NCI-H1092 treated with DMSO at 0.1 percent for 48 hours (cell line): ENCODE measurements at places on chromosomes 7 and 10.

- DNase-seq, result no peak
These were observed 321.3 kb downstream of the PTEN start for GRCh38 chr10:88184543-88185297.

DNA sequence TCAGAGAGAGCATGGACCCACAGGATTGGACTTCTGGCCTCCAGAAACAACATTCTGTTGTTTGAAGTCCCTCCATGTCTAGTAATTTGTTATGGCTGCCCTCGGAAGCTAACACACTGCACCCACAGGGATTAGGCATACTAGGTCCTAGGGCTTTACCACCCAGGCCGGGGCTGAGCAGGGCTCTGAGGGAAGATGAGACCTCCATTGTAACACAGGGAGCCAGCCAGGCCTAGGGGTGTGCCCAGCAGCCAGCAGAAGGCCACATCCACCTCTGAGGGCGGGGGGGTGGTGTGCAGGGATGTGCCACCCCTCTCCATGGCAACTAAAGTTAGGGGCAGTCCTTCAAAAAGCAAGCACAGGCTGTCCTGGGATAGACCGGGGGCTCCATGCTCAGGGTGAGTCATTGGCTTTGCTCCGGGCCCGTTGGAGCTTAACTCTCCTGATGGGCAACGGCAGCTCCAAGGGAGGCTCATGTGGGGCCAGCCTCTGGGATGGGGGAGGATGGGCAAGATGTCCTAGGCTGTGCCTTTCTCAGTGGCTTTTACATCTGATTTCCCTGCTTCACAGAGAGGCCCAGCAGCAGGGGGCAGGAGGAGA lies 96.6 kb upstream of the GPR26 start:
- DNase-seq, result no peak

DNA sequence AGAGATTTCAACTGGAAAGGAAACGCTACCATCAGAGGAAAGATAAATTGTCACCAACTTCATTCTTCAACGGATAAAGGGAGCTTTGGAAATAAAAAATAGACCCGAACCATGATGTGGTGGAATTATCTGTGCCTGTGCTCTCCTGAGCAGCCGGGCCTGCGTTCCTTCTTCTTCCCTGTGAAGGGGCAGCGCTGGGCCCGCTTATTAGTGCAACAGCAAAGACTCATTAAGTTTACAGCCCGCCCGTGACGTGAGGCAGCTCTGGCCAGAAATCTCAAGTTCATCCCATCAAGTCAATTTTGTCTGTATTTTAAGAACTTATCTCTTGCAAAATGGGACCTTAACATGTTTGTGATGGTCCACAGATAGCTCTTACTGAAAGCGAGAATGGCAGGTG lies 193.7 kb downstream of the ADARB2 start:
- no peak for DNase-seq

DNA sequence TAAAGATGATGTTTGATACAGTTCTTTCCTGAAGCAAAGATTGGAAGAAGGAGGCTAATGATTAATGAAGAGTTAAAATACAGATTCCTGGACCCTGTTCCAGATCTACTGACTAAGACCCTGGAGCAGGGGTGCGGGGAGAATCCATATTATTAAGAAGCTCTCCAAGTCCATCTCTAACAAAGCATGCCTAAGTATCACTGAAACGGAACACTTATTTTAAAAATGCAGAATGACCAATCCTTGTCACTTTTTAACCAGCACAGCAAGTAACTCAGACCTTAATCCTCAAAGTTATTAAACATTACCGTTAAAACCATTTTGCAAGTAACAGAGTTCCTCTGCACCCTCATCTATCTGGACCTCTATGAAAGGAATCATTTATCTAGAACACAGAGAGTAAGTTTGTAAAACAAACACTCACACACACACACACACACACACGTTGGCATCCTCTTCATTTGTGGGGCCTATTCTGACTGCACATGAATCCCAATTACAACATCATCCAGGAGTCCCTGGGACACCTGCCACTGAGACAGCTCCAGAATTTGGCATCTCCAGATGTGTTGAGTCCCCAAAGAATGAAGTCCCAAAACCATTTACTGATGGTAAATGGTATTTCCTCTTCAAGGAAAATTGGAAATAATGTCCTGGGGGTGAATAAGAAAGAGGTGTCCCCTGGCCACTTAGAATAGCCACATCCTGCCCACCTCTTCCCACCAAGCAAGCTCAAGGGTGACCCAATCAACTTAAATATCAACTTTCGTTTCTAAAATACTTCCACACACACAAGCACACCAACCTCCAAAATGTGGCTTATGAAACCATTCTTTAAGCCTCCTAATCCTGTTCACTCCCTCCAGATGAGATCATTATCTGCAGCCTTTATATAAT lies 117.5 kb downstream of the PARD3 start:
- DNase-seq, result no peak

- DNase-seq, result no peak
These were observed 358.6 kb downstream of the PTPRN2 start for GRCh38 chr7:158228986-158229385.

DNA sequence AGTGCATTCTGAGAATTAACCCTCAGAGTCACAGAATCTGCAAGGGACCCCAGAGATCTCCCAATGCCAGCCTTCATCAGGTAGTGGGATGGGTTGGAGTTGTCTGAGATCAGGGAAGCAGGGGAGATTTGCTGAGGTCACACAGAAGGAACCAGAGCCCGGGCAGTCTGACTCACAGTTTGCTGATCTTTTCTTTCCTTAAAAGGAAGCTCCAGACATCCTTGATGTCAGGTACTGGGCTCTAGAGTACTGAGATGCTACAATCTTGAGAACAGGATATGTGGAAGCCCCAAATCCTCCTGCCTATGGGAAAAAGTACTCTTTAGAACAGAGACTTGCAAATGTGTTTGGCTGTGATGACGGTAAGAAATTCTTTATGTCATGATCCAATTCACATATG lies 706 bp downstream of the TBATA start:
- DNase-seq, result no peak

DNA sequence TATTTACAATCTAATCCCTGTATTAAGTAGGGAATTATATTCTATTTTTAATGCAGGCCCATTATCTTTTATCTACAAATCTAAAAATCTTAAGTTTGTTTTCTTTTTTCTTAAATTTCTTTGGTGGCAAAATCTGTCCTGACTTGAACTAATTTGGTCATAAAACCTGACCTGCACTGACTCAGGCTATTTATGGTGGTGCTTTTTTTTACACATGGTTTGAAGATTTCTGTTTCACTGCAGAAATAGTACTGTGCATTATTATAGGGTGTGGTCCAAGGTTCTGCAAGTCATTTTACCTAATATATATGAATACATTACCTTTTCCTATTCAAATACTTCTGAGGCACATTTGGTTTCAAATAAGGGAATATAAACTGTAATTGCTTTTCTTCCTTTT lies 137.0 kb downstream of the CD36 start:
- DNase-seq, result no peak

GRCh38 chr7:107692501-107692900 lies 31.9 kb downstream of the SLC26A4 start:
- no peak for DNase-seq

DNA sequence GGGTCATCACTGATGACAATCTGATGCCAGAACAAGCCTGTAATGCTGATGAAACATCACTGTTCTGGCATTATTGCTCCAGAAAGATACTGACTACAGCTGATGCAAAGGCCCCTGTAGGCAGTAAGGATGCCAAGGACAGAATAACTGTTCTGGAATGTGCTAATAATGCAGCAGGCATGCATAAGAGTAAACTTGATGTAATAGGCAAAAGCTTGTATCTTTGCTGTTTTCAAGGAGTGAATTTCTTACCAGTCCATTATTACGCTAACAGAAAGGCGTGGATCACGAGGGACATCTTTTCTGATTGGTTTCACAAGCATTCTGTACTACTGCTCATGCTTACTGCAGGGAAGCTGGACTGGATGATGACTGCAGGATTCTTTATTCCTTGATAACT lies 18.7 kb downstream of the LCOR start:
- no peak for DNase-seq

DNA sequence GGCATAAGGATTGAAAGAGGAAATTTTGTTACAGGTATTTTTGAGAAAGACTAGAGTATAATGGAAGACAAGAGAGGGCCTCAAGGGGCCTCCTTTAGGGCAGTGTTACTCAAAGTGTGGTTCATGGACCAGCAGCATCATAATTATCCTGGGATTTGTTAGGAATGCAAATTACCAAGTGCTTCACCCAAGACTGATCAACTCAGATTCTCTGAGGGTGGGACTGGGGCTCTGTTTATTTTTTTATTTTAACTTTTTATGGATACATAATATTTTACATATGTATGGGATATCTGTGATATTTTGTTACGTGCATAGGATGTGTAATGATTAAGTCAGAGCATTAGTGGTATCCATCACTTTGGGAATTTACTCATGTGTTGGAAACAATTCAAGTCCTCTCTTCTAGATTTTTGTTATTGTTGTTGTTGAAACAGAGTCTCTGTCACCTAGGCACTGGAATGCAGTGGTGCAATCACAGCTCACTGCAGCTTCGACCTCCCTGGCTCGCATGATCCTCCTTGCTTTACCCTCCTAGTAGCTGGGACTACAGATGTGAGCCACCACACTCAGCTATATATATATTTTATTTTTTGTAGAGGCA lies 2.2 kb upstream of the KCTD7 start:
- DNase-seq, result no peak

GRCh38 chr7:16889305-16889704 lies 7.5 kb upstream of the AGR3 start:
- DNase-seq, result no peak

DNA sequence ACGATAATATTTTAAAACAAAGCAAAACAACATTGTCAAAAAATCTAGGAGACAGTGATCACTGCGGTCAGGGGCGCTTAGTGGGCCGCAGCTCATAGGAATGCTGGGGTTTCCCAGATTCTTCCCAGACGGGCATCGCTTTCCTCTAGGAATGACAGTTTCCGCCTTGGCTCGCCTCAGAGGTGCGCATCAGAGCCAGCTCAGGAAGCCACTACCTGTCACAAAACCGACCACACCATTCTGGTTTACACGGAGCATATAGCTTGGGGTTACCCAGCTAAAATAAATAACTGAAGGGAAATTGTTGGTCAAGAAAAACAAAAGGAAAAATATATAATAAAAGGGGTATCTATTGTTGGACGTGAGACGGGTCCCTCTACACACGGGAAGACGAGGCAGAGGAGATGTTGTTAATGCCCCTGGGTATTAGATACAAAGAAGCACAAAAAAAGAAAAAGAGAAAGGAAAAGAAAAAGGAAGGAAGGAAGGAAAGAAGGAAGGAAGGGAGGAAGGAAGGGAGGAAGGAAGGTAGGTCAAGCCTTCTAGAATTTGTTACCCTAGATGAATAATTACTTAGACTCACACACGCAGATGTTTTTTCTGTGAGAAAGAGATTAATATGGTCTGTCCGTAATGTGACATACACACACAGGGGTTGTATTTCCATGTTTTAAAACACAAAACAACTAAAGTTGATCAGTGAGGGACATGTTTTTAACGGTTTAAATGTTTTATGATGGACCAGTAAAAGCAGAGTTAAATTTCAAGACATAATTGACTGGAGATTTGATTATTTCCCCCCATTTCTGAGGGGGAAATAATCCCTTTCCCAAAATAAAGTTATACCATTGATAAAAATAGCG lies 292.4 kb upstream of the NFE2L3 start:
- peak; percentile 94 for DNase-seq

DNA sequence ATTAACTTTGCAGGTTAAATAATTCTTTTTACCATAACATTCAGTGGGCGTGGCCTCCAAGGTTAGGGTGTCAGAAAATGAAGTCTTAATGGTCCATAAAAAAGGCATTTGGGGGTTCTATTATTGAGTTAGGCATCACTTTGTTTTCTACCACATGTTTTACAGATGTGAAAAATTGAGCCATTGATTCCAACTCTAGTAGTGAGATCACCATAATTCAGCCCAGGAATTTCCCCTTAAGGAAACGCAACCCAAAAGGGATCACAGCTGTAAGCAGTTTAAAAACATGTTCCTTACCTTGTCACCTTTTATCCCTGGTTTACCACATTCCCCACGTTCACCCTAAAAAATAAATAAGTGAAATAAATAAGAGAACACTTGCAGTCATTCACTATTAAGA lies 24.9 kb downstream of the COL28A1 start:
- no peak for DNase-seq

- no peak for DNase-seq
These were observed 30.2 kb upstream of the NRCAM start for GRCh38 chr7:108486291-108486966.

GRCh38 chr7:132965951-132966350 lies 115.9 kb downstream of the CHCHD3 start:
- DNase-seq, result no peak

GRCh38 chr10:83543691-83544462 lies 595.4 kb upstream of the GHITM start:
- DNase-seq, result no peak

GRCh38 chr10:29798921-29799690 lies 164.3 kb upstream of the SVIL start:
- DNase-seq, result no peak

GRCh38 chr7:151172273-151173141 lies 5.0 kb upstream of the GBX1 start:
- DNase-seq, result peak; percentile 74

DNA sequence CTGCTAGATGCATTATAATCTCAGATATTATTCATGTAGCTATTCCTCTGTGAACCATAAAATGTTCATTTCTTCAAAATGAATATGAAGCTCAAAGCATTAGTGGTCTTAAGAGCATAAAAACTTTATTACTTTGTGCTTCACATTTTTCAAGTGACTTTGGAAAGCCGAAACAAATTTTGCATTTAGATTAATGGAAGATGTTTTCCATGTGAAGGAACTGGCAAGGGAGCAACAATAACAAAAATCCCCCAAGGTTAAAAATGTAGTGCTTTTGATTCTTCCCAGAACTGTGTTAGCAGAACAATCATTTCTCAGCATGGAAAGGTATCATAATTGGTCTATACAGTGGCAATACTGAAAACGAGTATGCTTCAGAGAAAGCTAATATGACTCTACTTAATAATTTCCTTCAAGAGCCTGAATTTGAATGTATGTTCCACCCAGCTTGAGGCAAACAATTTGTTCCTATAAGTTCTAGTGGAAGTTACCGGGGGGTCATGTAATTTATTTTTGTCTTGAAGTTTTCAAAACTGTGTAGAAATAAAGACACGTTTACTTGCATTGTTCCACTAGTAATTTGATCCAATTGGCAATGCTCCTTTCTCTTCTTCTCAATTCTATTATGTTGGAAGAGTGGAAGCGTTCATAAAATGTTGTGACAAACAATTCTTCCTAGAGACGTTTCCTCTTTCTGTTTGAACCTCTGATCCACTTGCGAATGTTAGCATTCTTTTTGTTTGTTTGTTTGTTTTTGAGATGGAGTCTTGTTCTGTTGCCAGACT lies 665.4 kb downstream of the AUTS2 start:
- DNase-seq, result no peak

DNA sequence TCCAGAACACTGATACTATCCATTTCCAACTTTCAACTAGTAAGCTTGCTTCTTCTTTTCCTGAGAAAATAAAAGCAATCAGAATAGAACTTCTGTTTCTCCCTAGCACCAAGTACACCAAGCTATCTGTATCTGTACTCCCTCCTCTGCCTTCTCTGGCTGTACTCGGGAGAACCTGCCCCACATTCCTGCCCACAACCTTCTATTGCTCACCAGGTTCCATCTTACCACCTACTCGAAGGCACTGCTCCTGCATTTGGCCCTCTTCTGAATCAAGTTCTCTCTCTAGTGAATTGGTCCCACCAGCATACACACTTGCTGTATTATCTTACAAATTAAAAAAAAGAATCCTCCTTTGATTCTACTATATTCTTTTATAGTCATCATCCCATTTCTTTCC lies 169.6 kb upstream of the PTN start:
- DNase-seq, result no peak
